ENCODE measurements at places on chromosomes 6 and 20. TPM values are rescaled to one million over a fixed set of nuclear protein-coding genes. Genes with fewer than 3 reads are reported as not detected.

The CEP162 gene
- total RNA-seq: 3.9 TPM

DNA sequence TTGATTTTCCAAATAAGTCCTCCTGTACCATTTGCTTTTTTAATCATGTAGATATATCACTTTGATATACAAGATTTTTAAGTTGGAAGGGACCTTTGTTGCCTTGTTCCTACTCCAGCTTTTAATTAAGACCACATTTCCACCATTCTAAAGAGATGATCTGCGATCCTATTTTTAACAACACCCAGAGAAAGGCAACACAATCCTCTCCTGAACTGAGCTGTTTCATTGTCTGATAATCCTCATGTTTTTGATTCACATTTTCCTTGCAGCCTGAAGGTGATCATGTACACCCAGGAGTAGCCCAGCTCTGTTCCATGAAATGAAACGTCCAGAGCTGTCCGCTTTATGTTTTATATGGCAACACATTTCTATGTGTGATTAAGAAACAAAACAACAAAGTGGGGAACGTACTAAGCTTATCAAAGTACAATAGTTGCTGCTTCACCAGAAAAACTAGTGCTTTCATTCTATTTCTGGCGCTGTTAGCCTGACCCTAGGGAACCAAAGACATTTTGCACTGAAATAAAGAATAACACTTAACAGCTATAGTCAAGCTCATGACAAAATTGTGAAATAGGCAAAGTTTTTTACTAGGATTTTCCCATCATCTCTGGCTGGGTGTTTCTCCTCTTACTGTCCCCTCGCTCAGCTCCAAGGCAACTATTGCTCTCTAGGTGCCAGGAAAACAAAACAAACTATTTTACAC lies 22.6 kb upstream of the TRAF3IP2 start:
- DNase-seq: no peak

The RAET1L gene
- total RNA-seq: not detected

DNA sequence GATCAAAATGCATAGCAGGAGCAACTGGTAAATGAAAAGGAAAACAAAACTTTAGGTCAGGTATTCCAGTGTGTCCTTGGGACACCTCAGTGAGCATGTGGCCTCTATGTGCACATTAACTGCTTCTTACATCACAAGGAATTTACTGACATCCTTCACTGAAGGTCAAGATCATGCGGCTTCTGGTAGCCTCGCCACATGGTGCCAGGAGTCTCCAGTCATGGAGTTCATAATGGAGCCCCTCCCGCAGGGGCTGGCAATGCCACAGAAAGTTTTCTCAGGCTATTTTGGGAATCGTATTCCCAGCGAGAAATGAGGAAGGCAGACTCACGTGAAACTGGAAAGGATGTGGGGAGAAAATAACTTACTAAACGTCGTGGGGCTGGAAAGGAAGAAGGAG lies 19.7 kb upstream of the SLC22A3 start:
- DNase-seq: no peak

- DNase-seq: no peak
These were observed 682.8 kb downstream of the KIF16B start for GRCh38 chr20:15890407-15890982.

DNA sequence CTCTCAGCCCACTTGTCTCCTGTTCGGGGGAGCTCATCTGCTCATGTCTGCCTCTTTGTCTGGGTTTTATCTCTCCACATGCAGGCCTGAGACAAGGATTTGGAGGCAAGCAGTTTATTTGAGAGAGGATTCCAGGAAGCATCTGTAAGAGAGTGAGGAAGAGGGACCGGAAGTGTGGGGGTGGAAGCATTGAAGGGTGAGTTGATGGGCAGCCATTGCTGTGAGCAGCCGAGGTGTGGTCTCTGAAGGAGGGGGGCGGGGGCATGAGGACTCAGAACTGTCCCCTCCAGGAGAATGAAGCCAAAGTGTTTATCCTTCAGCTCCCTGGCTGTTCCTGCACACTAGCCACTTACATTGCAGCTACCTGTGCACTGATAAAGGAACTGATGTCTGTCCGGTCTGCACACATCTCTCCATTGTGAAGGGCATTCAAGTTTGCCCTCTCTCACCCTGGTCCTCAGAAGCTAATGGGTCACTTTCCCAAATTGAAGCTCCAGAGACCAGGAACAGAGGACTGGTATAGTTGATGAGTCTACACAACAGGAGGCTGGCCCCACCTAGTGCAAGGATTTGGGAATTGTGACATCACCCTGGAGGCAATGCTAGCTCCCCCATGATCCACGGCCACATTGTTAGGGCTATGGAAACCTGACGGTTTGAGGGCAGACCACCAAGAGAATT lies 100.5 kb upstream of the FOXA2 start:
- no peak for DNase-seq

DNA sequence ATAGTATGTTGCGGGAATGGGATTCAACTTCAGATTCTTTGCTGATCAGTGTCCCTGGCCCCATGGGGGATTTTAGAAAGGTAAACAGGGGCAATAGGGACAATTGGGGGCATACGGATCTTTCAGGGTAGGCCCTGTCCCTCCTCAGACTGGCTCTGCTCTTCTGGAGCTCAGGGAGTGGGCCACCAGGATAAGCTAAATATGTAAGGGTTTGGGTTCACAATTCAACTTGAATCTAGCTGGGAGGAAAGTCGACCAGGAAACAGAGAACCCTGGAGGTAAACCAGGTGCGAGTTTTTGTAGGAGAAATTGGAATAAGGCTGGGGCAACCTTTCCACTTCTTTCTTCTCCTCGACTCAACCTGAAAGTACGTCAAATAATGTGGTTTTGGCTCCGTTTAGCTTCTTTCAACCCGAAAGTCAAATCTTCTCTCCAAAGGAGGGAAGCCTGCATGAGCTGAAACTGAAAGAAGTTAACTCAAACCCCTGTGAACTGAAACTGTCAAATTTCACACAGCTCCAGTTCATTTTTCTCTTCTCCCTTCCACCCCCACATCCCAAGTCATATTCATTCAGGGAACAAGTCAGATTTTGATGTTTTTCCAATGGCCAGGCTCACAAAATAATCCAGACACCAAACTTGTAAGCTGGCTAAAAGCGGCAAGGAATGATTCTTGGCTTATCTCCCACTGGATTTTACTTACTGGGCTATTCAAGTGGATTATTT lies 278.2 kb downstream of the CLIC5 start:
- no peak for DNase-seq

- DNase-seq: no peak
These were observed 146.4 kb upstream of the FAM83B start for GRCh38 chr6:54700158-54700557.

The SOX18 gene
- 38.4 TPM for total RNA-seq

The MEI4 gene
- total RNA-seq: 0.65 TPM

The CASS4 gene
- 0.41 TPM for total RNA-seq
